ENCODE measurements at places on chromosomes 3 and 15.
A peak's percentile ranks its signal among the peaks of the same experiment; 100 is the strongest.

DNA sequence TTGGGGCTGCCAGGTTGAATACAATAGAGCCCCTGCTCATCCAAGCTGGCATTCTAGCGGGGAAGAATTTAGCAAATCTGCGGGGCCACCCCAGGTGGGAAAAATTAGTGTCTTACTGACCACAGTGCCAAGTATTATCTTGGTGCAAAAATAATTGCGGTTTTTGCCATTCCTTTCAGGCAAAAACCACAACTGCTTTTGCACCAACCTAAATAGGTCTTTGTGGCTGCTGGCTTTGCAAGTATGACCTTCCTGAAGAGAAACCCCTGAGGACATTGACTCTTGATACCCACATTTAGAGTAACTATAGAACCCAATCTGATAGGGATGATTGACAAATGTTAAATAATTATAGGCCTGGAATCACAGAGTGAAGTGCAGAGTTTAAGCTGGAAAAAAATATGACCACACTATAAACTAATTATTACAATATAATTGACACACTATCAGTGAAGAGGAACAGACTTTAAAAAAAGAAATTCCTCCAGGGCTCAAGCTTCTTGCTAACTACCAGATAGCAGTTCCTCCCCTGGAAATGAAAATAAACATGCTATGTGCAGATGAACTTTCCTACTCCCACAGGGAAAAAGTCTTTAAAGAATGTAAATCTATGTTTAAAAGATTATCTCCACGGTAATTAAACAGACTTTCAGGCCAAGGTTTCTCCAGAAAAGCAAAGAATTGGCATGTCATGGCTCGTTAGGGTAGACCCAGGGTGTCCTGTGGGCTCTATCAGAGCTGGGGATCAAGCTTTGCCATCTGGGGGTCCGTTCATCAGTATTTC, 34.4 kb downstream of the CA12 start:
- DNase-seq, result no peak

GRCh38 chr3:13141991-13142412, 68.8 kb upstream of the IQSEC1 start:
- no peak for DNase-seq

GRCh38 chr15:101561584-101561906, 72.0 kb upstream of the PCSK6 start:
- DNase-seq, result no peak

DNA sequence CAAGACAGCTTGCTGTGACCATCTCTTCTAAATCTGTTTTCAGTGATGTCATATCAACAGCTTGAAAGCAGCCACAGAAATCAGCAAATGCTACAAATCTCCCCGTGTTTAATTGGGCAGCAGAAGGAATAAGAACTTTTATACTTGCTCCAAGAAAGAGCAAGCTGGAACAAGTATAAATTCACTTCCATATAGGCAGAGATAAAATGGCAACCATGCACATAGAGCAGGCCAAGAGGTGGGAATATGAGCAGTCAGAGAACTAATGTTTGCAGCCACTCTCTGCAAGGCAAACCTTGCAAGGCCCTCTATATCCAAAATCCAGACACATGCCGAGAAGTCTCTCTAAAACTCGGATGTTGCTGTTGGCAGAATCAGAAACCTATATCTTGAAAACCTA, 16.0 kb downstream of the PARP9 start:
- no peak for DNase-seq

- DNase-seq, result no peak
Measured at GRCh38 chr3:60010781-60011180, 961.0 kb upstream of the CFAP20DC start.

DNA sequence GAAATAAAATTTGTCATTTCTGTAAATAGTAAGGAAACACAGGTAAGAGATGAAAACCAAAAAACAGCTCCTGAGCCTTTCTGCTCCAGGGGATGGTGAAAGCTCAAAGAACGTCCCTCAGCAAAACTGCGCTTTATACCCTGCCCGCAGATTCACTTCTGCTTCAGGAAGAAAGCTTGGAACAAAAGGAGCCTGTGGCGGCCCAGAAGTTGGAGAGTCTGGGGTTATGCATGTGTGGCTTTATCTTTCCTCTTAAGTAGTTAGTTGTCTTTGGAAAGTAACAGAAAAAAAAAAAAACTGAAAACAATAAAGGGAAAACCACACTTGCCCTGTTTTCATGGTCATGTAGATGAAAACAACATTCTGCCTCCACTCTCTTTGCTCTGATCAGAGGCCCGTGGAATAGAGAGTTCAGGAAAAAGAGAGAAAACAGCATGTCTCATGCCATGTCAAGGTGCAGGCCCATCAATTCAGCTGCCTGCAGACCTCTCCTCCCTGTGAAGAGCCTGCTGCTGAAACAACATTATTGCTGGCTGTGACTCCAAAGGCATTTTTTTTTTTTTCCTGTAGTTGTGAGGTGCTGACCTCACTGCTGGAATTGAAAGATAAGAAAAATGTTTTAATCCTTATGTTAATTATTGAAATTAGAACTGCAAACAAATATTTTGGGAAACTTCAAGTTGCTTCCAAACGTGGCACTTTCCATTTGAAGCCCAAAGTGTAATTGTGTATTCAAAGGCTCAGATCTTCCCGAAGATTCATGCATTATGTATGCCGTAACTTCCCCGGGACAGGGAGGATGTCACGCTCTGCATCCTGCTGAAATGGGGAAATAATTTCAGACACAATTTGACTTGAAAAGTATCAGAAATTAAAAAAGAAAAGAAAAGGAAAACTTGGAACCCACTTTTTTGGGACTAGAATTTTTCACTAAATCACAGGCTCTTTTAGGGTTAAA, 108.4 kb upstream of the ZNF385D start:
- no peak for DNase-seq

DNA sequence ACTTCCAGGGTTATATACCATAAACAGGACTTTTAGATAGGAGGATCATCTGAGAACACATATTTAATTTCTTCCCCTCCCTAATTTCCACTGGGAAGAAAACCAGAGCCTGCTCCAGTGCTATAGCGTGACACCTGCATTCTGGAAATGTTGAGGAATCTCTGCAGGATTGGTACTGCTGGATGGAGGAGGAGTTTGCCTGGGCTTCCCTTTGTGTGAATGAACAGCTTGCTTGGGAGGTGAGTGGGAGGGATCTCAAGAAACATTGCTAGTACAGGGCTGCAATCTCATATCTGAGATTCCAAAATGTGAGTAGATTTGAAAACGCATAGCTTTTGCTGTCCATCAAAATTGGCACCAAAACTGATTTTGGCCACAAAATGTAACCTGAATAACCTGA, 295.9 kb upstream of the RGMA start:
- no peak for DNase-seq

GRCh38 chr3:62919784-62920465, 44.7 kb upstream of the CADPS start:
- DNase-seq, result no peak

GRCh38 chr15:68650901-68651709, 72.3 kb downstream of the CORO2B start:
- peak; percentile 46 for DNase-seq

- no peak for DNase-seq
Measured at GRCh38 chr3:56102032-56102431, 366.2 kb downstream of the ERC2 start.

DNA sequence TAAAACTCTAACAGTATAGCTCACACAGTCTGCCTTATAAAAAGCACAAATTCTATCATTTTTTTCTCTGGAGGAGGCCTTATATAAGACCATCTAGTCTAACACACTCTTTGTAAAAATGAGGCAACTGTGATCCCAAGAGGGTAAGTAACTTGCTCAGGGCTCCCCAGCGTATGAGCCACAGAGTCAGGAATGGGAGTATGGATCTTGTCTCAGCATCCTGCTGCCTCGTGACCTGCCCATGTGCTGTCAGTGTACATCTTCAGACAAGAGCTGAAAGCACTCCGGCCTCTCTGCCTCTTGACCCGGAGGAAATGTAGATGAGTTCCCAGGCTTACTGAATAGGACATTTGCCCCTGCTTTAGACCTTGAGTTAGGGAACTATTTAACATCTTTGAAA, 28.4 kb upstream of the MEF2A start:
- DNase-seq, result no peak

GRCh38 chr15:86349565-86349964, 269.9 kb downstream of the AGBL1 start:
- no peak for DNase-seq

DNA sequence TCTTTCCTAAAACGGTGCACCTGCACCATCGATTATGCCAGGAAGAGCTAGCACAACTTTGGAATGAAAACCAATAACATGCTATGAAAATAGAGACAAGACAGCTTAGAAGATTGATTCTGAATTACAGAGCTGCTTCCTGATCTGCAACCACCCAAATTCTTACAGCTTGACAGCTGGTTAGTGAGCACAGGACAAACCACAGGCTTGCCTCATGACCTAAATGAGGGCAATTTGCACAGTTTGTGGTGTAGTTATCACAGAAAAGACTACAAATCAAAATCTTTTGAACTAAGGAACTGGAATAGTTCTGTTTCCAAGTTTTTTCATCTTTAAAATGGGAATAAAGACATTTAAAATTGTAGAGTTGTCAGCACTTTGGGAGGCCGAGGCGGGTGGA, 533.5 kb downstream of the NAALADL2 start:
- no peak for DNase-seq

DNA sequence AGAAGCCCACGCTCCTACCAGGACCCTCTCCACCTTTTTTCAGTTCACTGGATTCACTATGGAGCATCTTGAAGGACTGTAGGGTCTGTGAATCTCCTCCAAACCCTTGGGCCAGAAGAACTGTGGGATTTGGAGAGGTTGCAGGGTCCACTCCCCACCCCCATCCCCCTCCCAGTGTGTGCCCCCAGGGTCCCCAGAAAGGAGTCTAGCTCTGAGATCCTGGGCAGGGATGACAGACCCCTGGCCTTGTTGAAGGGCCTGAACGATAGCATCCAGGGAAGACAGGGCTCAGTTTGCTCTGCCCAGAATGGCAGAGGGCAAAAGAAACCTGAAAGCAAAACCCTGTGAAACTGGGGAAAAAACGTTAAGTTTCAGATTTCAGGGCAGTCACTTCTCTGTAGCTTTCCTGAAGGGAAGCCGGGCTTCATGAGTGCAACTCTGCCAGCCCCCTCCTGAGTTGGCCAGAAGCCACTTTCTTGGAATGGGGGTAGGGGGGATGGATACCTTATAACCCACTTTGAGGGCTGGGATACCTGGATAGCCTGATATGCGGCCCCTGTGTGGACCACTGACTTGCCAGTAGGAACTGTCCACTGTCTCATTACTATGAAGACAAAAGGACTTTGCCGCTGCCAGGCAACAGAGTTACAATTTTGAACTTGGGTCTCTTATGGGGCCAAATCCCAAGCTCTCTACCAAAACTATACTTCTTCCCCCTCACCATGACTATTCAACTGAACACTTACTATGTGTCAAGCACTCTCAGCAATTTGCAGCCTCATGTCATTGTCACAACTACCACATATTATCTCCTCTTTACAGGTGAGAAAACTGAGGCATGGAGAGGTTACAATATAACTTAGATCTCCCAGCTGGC, 1.6 kb upstream of the CISH start:
- no peak for DNase-seq

- no peak for DNase-seq
Measured at GRCh38 chr3:37627951-37628620, 233.6 kb upstream of the CTDSPL start.

- DNase-seq, result no peak
Measured at GRCh38 chr3:73626106-73626505, 1.4 kb upstream of the PDZRN3 start.

GRCh38 chr3:4720316-4721075, 227.3 kb downstream of the ITPR1 start:
- no peak for DNase-seq

GRCh38 chr3:138912237-138912636, 34.7 kb downstream of the FOXL2 start:
- no peak for DNase-seq

GRCh38 chr15:88120026-88120425, 136.5 kb downstream of the NTRK3 start:
- no peak for DNase-seq

DNA sequence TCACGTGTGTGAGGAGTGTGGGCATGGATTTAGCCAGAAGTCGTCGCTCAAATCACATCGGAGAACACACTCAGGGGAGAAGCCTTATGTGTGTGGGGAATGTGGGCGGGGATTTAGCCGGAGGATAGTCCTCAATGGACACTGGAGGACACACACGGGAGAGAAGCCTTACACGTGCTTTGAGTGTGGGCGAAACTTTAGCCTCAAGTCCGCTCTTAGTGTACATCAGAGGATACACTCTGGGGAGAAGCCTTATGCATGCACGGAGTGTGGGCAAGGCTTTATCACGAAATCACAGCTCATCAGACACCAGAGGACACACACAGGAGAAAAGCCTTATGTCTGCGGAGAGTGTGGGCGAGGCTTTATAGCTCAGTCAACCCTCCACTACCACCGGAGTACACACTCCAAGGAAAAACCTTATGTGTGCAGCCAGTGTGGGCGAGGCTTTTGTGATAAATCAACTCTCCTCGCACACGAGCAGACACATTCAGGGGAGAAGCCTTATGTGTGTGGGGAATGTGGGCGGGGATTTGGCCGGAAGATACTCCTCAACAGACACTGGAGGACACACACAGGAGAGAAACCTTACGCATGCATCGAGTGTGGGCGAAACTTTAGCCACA, 28.1 kb downstream of the ZNF589 start:
- DNase-seq, result no peak

- DNase-seq, result no peak
Measured at GRCh38 chr3:87549208-87549607, 272.8 kb upstream of the POU1F1 start.

DNA sequence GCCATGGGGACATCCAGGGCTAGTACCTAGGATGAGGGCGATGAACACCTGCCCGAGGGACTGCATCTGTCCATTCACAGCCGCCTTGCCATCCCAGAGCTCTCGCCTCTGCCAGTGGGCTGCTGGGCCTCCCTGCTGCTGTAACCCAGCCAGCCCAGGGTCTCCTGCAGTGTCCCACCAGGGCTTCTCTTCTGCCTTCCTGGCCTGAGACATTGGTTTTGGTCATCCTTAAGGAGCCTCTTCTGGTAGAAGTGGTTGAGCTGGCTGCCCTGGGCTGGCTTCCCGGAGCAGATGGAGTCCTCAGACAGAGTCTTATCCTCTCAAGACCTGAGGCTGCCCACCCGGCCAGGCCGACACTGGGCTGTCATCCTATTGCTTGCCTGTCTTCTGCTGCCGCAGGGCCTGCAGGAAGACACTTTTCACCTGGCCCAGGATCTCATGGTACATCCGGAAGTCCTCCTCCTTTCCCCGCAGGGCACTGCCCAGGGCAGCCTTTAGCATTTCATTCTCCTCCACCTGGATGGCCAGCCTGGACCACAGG, 6.1 kb upstream of the HHATL start:
- DNase-seq, result no peak

GRCh38 chr15:70799667-70800450, 36.5 kb upstream of the UACA start:
- no peak for DNase-seq

DNA sequence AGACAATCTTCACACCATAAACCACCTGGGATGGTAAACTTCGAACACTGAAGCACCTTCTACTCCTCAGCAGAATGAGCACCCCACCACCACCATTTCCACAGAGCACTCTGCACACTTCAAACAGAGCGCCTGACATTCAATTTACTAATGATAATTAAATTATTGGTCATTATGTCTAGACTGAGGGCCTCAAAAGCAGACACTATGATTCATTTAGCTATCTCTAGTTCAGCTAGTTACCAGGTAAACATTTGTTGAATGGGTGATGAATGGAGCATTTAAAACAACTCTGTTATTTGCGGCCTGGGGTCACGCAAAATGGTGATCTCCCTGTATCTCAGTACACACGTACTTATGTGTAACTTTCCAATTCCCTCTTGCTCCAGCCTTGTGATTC, 40.9 kb downstream of the ACAP2 start:
- no peak for DNase-seq

Measured in NCI-H1694 (cell line).